ENCODE measurements at places on chromosomes 6 and 20.
A peak's percentile ranks its signal among the peaks of the same experiment; 100 is the strongest.

DNA sequence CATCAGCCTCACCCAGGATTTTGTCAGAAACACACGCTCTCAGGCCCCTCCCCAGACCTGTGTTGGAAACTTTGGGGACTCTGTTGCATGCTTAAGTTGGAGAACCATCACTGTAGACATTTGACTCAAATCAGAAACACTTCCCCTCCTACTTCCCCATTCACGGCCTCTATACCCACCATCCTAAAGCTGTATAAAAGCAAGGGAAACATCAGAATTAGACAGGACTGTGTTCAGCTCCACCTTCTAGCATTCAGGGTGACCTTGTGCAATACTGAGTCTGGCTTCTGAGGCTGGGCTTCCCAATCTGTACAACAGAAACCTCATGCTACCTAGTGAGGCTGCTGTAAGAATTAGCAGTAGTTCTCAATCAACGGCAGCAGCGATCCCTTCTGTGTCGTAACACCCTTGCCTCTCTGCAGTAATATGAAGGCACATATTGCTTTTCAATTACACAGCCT, 252.3 kb downstream of the LY86 start:
- DNase-seq, result peak; percentile 10

- no peak for DNase-seq
These were observed 92.3 kb upstream of the SALL4 start for GRCh38 chr20:51894619-51895018.

DNA sequence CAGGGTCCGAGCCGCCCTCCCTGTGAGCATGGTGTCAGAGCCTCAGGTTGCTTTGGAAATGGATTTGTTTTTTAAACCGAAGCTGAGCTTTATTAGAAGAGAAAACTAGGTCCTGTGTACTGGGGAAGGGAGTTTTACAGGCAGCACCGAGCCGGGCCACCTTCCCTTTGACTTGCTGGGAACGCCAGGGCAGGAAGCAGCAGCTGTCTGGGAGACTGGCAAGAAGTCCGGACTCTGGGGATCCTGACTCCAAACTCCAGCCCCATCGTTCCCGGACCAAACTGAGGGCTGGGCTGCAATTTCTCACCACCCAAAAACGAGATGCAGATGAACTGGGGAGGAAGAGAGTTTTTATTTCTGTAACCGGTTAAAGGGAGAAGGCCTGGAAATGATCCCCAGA, 214.9 kb upstream of the KCNG1 start:
- no peak for DNase-seq

DNA sequence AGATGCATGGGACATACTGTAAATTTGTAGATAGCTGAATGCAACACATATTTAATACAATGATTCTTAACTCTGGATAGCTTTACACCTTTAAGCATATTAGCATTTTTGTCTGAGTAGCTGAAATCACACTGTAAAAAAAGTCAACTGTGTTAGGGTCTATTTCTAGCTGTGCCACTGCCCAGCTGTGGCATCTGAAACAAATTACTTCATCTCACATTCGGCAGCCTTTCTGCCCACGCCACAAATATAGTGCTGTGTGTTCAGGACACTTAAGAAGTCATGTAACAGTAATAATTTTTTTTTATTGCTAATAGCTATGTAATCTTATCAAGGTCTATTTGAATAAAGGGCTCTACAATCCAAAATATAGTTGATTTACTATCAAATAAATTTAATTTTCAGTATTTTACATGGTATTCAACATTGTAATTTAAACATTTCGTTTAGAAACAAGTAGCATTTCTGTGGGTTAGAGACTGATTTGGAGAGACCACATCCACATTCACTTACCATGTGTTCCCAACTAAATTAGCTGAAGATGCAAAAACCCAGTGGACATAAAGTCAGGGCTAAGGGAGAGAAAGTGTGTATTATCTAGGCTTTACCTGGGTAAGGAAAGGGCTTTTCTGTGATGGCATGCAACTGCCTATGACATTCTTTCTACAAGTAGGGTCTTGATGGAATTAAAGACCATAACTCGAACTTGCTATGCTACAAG, 276.7 kb downstream of the PLCB1 start:
- no peak for DNase-seq

GRCh38 chr6:65707126-65707826, at the start of gene EYS:
Gene EYS (minus strand): TSS chr6:65707226. CDS start chr6:65495410, 211,816 bp downstream.
- no peak for DNase-seq

- DNase-seq, result no peak
These were observed 858 bp downstream of the RWDD1 start for GRCh38 chr6:116572162-116572561.

Data from CD4-positive, alpha-beta T cell treated with Interleukin-2 at 100 ng/mL for 4 hours (primary cell).